Stimulated activated CD8-positive, alpha-beta memory T cell treated with anti-CD3 and anti-CD28 coated beads, Interleukin-4, amount 100 ng/mL, for 1 hour (primary cell): ENCODE measurements at places on chromosomes 1 and 21.

DNA sequence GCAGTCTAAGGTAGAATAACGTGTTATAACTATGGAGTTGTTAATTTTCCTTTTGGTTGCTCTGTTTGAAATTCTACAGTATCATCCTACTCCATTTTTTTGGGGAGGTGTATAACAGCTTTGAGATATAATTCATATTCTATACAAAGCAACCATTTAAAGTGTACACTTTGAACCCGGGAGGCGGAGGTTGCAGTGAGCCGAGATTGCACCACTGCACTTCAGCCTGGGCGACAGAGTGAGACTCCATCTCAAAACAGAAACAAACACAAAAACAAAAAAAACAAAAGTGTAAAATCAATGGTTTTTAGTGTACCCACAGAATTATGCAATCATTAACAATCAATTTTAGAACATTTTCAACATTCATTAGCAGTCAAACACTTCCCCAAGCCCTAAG, 33.8 kb downstream of the CNIH4 start:
- DNase-seq: no peak

DNA sequence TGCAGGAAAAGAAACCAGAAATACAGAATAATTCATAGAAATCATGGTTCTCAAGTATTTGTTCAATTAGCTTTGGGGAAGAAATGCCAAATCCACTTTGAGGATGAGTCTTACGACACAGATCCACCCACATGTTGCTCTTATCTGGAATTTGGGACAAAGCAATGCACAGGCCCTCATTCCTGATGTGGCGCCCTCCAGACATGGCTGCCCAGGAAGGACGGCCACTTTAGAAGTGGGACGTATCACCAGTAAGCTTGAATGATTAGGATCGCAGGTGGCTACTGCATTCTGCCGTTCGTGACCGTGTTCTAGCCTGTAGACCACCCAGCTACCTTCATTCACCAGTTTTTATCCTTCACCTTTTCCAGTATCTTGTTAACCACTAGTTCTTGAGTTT, 20.1 kb upstream of the NCMAP start:
- no peak for DNase-seq

DNA sequence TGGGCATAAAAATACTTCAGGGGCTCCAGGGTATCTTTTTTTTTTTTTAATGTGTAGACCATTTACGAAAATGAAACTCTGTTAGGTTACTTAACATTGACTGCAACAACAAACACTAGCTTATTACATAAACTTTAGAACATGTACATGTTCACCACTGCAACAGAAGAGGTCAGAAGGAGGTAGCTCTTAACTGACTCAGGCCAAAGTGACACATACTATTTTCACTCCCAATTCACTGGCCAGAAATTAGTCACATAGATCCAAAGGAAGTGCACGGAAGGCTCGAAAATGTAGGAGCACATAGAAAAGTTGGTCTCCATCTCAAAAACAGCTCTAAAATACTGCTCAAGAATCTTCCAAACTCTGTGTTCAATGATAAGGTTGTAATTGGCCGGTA, 107.2 kb downstream of the AKT3 start:
- no peak for DNase-seq

- DNase-seq: no peak
These were observed 622 bp upstream of the APOA2 start for GRCh38 chr1:161223805-161224694.

- DNase-seq: peak; percentile 44
These were observed at the start of gene PATJ for GRCh38 chr1:61741711-61742619. TSS of gene PATJ (plus strand) at chr1:61742480. CDS start at chr1:61762893, 20,413 bp downstream.

GRCh38 chr1:230153641-230154296, 86.7 kb downstream of the GALNT2 start:
- no peak for DNase-seq

- no peak for DNase-seq
These were observed 29.8 kb downstream of the SLC30A1 start for GRCh38 chr1:211549092-211549711.

GRCh38 chr1:231594123-231594522, 32.5 kb upstream of the DISC1 start:
- DNase-seq: no peak

DNA sequence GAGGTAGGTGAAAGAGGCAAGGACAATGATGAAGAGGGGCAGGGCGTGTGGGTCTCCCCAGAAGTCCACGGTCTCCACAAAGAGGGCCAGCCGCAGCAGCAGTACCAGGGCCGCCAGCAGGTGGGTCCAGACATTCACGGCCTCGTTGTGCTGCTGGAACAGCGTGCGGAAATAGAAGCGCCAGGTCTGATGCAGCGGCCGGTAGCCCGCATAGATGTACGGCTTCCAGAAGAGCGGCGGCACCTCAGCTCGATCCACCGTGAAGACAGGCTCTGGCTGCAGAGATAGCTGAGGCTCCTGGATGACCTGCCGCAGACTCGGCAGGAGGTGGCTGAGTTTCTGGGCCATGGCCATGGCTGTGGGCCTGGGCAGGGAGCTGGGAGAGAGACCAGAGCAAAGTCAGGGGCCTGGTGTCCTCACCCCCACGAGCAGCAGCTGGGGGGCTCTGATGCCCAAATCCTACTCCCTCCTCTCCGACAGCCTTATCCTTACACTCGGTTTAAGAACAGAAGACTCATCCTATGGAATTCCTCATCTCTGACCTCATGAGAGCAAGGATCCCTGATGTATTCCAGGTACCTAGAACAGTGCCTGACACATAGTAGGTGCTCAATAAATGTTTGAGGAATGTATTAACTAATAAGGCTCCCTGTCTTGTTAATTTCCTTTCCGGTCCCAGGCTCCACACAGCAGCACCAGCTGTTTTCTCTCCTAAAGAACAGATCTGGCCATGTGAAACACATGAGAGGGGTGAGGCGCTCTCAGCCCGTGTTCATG, 4.4 kb upstream of the AUNIP start:
- DNase-seq: no peak

DNA sequence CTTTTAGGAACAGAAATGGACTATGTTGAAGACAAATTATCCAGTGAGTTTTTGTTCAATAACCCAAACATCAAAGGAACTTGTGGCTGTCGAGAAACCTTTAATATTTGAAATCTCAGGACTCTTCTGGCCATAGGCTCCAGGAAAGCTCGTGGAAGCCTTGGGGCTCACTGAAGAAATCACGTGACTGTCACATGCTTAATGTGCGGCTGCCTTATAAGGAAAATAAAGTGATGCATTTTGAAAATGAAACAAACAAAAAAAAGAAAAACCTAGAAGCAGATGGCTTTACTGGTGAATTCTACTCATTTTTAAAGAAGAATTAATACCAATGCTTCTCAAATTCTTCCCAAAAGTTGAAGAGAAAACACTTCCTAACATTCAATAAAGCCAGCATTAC, 228.4 kb upstream of the RAB4A start:
- DNase-seq: no peak

DNA sequence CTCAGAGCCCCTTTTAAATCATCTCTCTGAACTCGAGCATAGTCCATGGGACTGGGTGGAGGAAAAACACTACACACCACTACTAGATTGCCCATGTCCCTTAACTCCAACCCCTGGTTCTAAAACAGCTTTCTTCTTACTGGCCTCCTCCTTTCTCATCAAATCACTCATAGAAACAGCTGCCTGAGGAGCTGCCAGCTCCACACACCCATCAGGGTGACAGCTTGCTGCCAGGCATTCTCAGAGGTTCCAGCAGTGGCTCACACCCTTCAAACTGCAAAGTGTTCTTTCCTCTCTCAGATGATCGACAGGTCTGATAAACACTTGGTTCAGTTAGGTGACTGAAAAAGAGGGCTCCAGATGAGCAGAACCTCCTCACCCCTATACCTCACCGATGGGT, 543.0 kb upstream of the PLXNA2 start:
- no peak for DNase-seq

- no peak for DNase-seq
These were observed 2.8 kb downstream of the MYCL start for GRCh38 chr1:39898648-39899603.

GRCh38 chr1:47219590-47220220, 12.3 kb downstream of the TAL1 start:
- DNase-seq: no peak

- no peak for DNase-seq
These were observed 54.8 kb downstream of the SAMSN1 start for GRCh38 chr21:14491269-14491681.

DNA sequence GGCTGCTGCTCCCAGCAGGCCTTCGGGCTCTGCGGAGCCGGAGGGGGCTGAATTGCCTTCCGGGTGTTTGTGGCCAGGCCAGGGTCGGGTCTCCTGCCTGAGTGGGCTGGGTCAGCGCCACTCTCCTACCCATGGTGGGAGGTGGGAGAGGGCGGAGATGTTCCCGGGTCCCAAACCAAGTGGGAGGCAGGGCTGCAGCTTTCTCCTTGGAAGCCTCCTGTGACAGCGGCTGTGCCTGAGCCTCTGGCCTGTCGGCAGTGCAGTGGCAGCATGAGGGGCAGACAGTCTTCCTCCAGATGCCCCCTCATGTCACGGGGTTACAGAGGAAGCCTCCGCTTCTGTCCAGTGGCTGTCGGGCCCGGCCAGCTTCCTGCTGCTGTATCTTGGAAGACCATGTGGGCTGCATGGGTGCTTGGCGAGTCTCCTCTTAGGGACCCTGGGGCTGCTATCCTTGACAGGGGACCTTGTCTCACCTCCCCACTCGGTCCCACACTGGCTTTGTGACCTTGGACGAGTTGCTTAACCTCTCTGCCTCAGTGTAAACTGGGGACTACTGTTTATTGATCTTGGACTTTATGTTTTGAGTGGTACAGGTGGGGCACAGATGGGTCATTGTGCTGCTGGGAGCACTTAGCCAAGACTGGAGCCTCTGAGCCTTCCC, 4.3 kb downstream of the SKI start:
- no peak for DNase-seq

DNA sequence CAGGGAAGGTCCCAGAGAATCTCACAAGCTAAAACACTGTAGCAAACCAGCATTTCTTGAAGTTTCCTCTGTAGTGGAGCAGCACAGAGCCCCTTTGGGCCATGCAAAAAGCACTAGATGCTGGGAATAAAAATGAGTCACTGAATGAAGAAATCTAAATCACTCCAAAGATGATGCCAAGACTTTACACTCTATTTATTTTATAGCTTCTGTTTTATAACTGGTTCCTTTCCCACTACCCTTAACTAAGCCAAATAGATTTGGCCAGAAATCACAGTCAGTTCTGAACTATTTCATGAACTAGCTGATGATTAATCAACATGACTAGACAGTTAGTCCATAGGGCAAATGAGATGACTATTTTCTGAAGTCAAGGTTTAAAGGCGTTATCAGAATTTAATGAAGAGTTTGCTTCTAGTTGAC, 89.5 kb downstream of the SCMH1 start:
- DNase-seq: no peak

DNA sequence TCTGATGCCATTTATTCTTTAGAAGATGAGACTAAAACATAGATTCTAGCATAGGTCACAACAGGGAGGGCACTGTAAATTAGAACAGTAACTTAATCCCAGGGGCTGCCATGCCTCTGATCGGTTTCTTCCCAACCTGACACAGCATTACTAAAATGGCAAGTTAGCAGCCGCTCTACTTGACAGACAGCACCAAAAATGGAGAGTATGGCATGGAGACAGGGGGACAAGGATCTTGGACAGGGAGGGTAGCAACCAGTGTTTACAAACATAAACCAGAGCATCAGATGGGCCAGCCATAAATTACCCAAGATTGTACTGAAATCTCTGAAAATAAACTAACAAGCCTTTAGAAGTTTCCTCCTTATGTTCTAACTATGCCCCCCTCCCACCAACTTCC, 5.9 kb downstream of the DUSP10 start:
- no peak for DNase-seq

DNA sequence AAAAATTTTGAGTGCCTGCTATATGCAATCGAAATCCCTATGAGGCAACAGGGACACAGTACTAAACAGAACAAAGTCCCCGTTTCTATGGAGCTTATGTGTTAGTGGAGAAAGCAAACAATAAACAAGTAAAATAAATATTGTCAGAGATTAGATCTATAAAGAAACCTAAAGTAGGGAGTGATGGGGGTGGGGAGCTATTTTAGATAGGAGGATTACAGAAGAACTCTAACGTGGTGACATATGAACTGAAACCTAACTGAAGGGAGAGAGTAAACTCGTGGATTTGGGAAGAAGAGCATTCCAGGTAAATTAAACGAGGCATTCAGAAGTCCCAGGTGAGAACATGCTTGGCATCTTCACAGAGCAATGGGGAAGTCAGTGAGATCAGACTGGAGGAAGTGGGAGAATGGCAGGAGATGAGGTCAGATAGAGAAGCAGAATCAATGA, 154.5 kb downstream of the DENND1B start:
- DNase-seq: no peak

DNA sequence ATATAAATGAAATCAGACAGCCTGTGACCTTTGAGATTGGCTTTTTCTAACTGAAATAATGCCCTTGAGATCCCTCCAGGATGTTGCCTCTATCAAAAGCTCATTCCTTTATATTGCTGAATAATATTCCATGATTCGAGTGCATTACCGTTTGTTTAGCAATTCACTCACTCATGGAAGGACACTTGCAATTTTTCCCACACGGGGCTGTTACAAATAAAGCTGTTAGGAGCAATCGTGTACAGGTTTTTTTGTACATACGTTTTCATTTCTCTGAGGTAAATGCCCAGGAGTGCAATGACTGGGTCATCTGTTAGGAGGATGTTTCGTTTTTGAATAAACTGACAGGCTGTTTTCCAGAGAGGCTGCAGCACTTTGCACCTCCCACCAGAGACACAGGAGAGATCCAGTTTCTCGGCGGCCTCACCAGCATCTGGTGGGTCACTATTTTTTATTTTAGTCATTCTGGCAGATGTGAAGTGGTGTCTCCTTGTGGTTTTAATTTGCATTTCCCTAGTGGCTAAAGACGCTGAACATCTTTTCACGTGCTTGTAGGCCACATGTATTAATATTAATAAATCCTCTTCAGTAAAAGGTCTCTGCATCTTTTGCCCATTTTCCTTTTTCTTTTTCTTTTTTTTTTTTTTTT, 11.0 kb downstream of the PRDM15 start:
- DNase-seq: no peak
